ENCODE measurements at places on chromosomes 16 and 17.

GRCh38 chr16:80719573-80719972 is 84.8 kb downstream of the CDYL2 start:
- DNase-seq: peak; percentile 54

GRCh38 chr17:56890390-56890789 is 23.5 kb downstream of the TRIM25 start:
- DNase-seq: no peak

DNA sequence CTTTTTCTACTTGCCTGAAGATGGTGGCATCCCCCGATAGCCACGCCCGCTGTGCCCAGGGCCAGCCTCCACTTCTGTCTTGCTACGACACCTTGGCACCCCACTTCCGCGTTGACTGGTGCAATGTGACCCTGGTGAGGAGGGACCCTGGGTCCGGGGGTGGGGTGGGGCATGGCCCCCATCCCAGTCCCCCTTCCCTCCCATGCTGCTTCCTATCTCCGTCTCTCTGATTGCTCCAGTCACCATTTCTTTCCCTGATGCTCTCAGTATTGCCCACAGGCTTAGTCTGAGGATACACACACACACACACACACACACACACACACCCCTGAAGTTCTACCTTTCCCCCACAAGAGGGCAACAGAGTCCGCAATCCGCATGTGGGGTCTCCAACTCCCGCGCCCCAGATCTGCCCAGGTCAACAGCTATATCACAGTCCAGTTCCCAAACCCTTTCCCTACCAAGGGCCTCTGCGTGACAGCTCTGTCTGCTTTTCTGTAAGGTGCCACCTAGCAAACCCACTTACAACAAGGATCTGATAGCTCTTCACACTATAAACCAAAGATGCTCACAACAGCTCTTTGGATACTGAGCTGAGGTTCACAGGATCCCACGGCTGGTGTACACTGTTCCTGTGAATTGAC is 3.4 kb downstream of the SGCA start:
- DNase-seq: peak; percentile 72

DNA sequence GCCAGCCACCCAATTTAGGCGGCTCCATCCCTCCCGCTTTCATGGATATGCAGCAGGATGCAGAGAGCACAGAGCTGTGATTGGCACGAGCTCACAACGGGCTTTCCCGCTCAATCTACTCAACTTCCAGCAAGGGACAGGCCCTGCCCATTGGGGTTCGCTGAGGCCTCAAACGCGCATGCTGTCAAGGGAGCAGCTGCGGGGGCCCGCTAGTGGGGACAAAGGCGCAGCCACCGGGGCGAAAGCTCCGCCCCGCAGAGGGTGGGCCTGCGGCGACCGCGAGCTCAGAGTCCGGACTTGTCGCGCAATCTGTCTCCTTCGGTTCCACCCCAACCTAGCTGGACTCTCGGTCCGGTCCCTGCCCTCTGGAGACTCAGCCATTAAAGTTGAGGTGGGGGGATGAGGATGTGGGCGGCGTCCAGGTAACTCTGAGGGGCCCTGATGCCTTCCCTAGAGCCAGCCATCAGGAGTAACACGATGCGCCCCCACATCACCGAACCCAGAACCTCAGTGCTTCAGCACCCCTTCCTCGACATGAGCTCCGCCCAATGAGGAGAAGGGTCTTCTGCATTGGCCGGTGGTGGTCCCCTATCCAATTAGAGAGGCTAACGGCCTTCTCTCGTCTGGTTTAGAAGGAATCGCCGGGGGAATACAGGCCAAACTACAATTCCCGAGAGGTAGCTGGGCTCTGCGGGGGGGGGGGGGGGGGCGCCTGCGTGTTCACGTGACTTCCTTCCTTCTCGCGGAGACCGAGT is 489 bp upstream of the NFATC3 start:
- peak; percentile 91 for DNase-seq

DNA sequence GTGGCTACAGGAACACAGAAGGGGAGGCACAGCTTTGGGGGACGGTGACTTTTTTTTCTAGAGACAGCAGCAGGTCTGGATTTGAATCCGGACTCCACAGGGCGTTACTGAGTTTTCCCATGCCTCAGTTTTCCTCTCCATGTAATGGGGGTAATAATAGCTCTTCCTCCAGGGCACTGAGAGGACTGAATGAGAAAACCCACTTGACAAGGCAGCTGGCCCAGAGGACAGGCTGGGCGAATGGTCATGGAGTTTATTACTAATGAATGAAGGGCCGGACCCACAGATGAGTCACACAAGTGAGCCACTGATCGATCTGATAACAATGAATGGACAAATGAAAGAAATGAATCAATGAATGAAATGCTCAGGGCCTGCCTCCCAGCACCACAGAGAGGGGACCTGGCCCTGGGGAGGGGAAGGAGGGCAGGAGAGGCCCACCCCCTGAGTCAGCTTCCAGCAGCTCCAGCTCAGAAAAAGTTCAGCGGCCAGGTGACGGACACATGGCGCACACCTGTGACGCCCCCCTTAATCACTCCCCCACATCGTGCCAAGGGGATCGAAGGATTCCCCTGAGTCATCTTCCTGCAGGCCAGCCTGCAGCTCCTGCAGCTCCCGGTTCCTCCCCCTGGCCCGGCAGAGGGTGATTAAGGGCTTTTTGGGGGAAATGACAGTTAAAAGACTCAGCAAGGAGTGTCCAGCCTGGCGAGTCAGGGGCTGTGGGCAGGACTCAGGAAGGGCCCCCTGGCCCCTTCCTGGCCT is 54.3 kb downstream of the SOCS1 start:
- DNase-seq: no peak

DNA sequence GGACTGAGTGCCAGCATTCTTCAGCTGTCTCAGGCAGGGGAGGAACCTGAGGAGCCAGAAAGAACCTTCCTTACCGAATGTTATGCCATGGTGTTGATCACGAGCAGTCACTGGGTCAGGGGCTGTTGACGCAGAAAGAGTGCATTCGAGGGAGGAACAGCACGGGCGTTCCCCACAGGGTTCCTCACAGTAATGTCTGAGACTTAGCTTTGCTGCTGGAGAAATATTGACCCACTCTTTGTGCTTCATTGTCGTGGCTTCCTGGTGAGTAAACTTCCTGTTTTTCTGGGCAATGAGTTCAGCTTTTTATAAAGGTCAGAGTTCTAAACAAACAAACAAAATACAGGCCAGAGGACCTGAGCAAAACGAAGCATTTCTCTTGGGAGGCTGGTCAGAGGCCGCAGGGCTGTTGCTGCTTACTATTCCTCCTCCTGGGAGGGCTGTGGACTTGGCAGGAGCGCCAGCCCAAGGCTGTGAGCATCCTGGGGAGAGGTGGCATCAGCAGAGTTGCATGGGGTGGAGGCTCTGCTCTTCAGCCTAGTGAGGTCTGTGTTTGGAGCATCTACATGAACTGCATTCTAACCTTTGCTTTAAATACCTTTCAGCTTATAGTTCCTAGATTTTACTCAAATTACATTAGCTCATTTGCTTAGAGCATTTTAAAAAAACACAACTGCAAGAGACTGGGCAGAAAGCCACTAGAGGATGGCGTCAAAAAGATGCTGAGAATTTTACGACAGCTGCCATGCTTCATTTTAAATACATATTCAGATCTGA is 143.1 kb upstream of the CACNG5 start:
- no peak for DNase-seq

- no peak for DNase-seq
These were observed 212.8 kb upstream of the TNRC6C start for GRCh38 chr17:77745702-77746101.

GRCh38 chr17:58060596-58061191 is 22.5 kb upstream of the DYNLL2 start:
- DNase-seq: no peak
